ENCODE measurements at places on chromosomes 12 and 14. TPM values are rescaled to one million over a fixed set of nuclear protein-coding genes. Genes with fewer than 3 reads are reported as not detected.

RAB3IP gene
- total RNA-seq = 24.0 TPM

CLEC2A gene
- total RNA-seq = not detected

DENND5B gene
- 0.20 TPM for total RNA-seq

CCDC175 gene
- total RNA-seq = not detected

BICD1 gene
- 20.2 TPM for total RNA-seq

HOXC12 gene
- total RNA-seq = not detected

DAO gene
- total RNA-seq = not detected

Data from activated CD4-positive, alpha-beta T cell treated with anti-CD3 and anti-CD28 coated beads, Interleukin-2, amount 10 ng/mL, durations not matched to agents 7 days and 5 days (primary cell).